Substantia nigra (tissue), 51 donors: ENCODE measurements at places on chromosomes 5 and 9.

GRCh38 chr5:154849791-154850201, 607 bp downstream of the FAXDC2 start:
- DNase-seq, result no peak

- peak; percentile 10 for DNase-seq
Measured at GRCh38 chr9:33081128-33081851, 4.8 kb upstream of the SMU1 start.

GRCh38 chr5:80755626-80756025, 100.8 kb upstream of the DHFR start:
- no peak for DNase-seq

GRCh38 chr9:127633216-127633862, 21.3 kb downstream of the STXBP1 start:
- no peak for DNase-seq

GRCh38 chr5:90421136-90421535, 11.6 kb upstream of the CETN3 start:
- DNase-seq, result no peak

- DNase-seq, result no peak
Measured at GRCh38 chr9:27763831-27764230, 190.6 kb upstream of the C9orf72 start.

GRCh38 chr9:14219850-14220249, 94.1 kb downstream of the NFIB start:
- DNase-seq, result no peak

- DNase-seq, result no peak
Measured at GRCh38 chr5:181107699-181108098, 23.3 kb downstream of the OR2V1 start.

DNA sequence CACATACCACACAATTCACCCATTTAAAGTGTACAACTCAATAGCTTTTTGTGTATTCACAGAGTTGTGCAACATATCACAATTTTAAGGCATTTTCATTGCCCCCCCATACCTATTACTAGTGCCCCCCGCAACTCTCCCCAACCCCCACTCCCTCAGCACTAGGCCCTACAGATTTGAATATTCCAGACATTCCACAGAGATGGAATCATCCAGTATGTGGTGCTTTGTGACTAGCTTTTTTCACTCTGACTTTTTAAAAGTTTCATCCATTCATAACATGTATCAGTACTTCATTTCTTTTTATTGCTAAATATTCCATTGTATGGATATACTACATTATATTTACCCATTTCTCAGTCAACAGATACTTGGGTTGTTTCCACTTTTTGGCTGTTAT, 102.9 kb upstream of the LRRTM2 start:
- no peak for DNase-seq

GRCh38 chr9:38737246-38737645, 17.3 kb upstream of the FAM240B start:
- DNase-seq, result no peak

DNA sequence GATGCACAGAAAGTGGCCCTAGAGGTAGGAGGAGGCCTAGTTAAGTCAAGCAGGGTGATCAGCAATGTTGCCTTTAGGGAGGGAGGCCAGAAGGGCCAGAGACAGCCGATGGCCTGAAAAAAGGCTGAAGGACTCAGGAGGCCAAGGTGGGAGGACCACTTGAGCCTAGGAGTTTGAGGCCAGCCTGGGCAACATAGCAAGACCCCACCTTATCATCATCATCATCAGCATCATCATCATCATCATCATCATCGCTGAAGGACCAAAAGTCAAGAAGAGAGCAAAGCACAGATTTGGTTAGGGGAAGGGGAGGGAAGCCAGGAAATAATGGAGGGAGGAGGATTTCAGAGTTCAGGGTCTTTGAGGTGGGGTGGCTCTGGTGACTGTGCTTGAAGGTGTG, 74.3 kb downstream of the RALGPS1 start:
- no peak for DNase-seq

DNA sequence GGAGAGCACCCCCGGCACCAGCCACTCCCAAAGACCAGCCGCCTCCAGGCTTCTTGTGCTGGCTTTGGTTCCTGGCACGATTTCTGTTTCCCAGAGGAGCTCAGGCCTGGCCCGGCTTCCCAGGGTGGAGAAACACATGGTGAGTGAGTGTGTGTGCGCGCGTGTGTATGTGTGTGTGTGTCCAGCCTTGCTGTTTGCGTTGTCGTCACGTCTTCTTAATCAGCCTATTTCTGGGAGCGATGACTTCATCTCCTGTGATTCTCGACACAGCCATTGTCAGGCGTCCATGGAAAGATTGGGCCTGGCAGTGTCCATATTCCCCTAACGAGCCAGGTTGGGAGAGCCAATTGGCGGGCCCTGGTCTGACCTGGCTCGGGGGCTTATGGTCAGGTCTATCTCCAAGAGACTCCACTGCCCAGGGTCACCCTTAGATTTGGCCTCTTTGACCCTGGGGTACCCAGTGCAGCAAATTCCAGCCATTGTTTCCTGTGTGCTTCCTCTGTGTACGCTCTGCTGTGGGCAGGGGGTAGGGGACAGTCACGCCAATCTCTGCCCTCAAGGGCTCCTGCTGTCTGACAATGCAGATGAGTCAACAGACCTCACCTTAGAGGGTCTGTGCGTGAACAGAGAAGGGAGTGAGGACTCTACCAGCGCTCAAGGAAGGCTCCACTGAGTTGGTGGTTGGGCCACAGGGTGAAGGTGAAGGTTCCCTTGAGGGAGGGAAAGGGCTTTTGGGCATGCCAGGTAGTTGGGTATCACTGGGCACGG, 73.8 kb downstream of the DAB2IP start:
- peak; percentile 67 for DNase-seq

DNA sequence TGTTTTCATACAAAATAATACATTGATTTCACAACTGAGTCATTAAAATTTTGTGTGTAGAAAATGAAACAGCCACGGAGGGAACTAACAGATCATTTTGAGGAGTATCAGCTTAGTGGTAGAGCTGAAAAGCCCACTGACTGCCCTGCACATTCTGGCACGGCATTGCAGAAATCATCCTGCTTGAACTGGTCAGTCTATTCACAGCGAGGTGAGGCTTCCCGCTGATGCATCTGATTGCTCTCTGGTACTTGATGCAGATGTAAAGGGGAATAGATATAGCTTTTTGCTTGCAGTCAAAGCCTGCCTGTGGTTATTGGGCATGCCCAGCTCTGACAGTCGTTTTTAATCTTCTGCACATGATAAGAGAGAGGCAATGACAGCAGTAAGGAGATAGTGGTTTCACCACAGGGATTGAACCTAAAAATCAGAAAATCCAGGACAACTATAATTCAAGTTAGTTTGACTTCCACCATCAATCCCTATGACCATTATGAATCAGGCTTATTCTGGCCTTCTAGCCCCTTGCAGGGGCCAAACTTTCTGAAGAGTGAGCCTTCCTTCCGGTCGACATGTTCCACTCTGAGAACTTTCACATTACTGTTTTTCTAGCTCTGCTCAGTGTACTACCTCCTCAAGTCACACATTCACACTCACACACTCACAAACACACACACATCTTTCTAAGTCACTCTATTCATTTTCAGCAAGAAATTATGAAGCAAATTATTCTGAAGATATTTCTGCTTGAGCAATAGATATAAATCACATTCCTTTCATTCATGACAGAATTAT, 782.8 kb upstream of the NUDT12 start:
- DNase-seq, result no peak

- DNase-seq, result no peak
Measured at GRCh38 chr5:131587541-131587940, 47.5 kb downstream of the RAPGEF6 start.

- no peak for DNase-seq
Measured at GRCh38 chr9:98230789-98231188, 24.7 kb downstream of the TBC1D2 start.

DNA sequence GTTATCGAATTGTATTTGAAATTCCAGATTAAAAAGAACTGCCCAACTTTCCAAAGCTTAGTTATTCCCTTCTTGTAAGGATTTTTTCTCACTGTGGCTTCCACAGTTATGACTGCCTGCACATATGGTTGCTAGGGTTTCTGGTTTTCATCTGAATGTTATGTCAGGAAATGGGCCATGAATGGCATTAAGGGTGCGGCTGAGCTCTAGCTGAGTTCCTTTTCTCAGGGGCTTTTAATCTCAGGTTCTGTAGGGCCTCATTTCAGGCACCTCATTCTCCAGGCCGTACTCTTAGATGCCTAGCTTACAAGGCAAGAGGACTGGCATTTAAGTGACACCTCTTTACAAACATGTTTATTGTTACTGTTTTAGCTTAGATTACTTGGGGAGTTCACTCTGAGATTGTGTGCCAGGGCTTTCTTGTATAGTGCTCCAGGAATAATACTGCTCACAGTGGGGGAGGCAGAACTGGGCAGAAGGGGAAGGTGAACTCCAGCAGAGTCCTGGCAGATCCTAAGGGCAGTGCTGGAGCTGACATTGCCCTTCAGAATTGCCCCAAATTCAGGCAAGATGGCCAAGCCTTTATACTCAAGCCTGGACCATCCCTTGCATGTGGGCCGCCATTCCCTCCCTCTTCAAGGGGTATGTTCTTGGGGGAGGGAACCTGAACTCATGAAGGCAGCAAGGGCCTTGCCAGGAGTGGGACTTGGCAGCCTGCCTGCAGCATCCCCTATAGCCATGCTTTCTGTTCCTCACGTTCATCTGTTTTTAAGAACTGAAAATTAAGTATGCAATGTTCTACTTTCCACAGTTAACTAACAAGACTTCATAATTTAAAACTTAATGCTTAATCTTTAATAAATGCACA, 111.5 kb downstream of the KDM4C start:
- no peak for DNase-seq

DNA sequence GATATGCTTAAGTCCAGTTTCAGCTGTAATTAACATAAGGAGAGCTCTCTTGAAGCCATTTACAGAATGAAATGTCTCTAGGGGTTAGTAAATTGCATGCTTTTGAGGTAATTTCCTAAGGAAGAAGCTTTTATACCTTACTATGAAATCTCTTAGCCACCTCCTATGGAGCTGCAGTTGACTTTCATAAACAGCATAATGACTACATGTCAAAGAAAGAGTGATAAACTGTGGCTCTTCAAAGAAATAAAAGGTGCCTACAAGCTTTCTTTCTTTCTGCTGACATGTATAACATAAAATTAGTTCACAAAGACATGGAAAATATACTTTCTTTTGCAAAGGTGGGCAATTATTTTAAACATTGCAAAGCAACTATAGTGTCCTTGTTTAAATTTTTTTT, 90.8 kb downstream of the TMEM167A start:
- no peak for DNase-seq

GRCh38 chr9:83315649-83316048, 222.6 kb downstream of the FRMD3 start:
- no peak for DNase-seq

DNA sequence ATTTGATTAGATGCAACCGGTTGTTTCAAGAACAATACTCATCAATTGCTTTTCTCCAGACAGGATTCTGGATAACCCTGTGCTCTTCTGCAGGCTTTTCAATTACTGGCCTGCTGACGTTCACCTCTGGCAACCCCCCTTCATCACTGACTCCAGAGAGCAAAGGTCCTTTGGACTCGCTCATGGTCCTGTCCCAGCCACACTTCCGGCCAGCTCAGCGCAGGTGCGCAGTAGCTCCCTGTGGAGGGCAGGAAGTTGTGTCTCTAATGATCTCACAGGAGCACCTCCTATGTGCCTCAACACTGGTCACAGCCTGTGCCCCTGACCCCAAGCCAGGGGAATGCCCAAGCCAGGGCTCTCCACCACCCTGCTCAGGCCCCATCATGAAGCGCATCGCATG, 44.0 kb downstream of the OLFM1 start:
- DNase-seq, result no peak

DNA sequence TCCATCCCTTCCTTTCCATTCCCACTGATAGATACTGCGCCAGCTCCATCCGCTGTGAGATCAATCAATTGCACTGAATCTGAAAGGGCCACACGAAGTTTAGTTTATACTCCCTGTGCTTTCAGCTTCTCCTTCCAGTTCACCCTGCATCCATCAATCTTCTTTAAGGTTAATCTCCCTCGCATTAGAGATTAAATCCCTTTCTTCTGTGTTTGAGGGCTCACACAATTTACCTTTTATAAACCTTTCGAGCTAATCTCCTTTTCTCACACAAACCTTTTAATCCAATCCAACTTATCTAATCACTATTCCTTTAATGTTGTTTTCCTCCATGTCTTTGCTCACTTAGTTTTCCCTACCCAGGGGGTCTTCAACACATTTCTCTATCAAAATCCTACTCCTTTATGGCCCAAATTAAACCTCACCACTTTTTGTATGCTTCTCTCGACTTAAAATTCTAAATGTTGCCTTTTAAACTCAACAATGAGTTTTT, 64.6 kb upstream of the HAPLN1 start:
- DNase-seq, result no peak

GRCh38 chr5:20023686-20024180, 35.7 kb upstream of the CDH18 start:
- DNase-seq, result no peak

DNA sequence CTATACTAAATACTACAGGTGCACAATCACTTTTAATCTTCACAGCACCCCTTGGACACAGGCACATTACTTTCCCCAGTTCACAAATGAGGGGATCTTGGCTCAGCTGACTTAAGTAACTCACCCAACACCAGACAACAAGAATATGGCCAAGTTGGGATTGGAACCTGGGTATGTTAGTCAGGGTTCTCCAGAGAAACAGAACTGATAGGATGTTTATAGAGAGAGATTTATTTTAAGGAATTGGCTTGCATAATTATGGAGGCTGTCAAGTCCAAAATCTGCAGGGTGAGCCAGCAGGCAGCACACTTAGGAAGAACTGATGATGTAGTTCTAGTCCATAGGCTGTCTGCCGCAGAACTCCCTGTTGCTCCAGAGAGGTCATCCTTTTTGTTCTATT, 312.9 kb downstream of the MAN2A1 start:
- DNase-seq, result no peak

- no peak for DNase-seq
Measured at GRCh38 chr9:111099199-111100008, 61.1 kb upstream of the LPAR1 start.

- no peak for DNase-seq
Measured at GRCh38 chr9:95103871-95104580, 213.5 kb downstream of the FANCC start.

DNA sequence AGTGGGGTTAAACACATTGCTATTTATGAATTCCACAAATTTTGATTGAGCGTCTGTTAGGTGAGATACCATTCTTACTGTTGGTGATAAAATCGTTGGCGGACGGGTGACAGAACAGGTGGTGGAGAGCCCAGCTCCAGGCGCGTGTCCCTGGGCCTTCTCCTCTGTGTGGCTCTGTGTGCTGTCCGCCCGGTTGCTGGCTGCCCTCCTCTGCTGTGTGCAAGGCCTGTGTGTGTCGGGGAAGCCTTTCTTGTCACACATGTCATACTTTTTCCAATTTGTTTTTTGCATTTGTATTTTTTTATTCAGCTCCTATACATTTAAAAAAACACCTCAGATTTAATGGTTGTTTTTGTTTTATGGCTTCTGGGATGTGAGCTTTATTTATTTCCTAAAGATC, 33.9 kb downstream of the TENT4A start:
- no peak for DNase-seq

DNA sequence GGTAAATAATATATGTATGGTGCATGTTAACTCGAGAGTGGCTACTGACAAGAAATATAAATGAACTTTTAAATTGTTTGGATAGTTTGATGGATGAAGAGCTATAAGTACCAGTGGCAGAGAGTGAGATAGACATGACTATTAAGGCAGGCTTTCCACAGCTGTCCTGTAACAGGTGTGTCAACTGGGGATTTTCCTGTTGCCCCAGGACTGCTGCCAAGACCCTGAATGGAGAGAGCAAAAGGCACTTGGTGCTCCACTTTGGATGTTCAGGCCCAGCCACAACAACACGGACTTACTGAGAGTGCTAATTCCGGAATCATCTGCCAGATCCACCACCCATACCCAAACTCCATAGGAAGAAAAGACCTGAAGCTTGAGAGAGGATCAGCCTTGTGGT, 215.1 kb downstream of the SEC61B start:
- no peak for DNase-seq

- DNase-seq, result no peak
Measured at GRCh38 chr9:14466429-14466818, 152.5 kb upstream of the NFIB start.
